ENCODE measurements at places on chromosomes 2 and 18. TPM values are rescaled to one million over a fixed set of nuclear protein-coding genes. Genes with fewer than 3 reads are reported as not detected.

- DNase-seq: peak; percentile 17
Observed at GRCh38 chr2:24930768-24931167, 10.7 kb upstream of the ADCY3 start.

The ALPI gene
- not detected for total RNA-seq

DNA sequence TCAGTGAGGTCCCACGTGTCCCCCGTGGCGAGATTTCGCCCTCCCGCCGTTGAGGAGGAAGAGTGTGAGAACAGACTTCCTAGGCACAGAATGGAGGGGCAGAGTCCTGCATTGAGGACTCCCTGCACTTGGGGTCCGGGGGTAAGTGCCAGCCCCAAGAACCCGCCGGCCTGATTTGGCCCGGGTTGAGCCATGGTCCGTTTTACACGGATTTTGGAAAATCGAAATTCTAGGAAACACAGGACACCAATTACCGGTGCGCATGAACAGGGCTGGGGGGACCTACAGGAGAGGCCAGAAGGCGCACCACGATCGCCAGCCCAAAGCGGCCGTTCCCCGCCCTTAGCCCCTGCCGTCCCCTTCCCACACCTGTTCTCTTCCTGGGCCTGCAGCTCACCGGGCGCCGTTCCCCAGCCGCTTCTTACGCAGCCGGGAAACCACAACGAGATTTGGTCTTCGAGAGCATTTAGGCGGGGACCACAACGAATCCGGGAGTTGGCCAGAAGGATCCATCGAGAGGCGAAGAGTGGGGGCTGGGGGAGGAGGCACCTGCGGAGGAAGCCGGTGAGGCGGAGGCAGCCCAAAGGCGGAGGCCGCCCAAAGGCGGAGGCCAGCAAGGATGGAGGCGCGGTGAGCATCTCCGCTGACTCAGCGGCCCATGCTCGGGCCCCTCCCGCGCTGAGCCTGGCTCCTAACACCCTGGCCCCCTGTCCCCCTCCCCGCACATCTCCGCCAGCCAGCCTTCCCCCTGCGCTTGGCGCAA, 464 bp upstream of the TLX2 start:
- DNase-seq: no peak

The RIT2 gene
- not detected for total RNA-seq

GRCh38 chr2:39399570-39399969, 37.5 kb downstream of the MAP4K3 start:
- no peak for DNase-seq

The B3GNT2 gene
- 13.3 TPM for total RNA-seq

The RFTN2 gene
- 0.40 TPM for total RNA-seq

The ASXL3 gene
- total RNA-seq: under 0.01 TPM

DNA sequence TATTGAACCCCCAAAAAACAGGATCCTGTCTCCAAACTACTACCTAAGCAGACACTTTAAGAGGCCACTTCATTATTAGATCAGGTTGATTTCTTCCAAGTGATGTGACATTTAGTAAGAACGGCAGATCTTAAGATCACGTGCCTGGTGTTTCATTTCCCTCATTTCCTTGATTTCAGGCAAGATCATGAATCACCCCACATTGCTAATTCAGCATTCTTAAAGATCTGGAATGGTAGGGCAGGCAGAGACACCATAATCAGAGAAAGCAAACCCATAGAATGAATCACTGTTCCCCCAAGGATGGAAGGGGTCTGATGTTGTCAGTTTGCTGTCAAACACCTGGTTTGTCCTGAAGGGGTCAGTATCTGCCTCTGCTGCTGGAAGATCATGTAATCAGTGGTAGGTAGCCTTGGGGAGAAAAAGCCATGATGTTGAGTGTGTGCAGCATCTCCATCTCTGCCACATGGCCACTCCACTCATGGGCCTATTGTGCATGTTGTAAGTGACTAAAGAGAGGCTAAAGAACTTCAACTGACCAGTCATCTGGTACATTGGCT, 133.9 kb downstream of the ARHGAP15 start:
- DNase-seq: no peak

GRCh38 chr2:66691031-66691965, 256.4 kb downstream of the MEIS1 start:
- DNase-seq: no peak

The DPP10 gene
- not detected for total RNA-seq

DNA sequence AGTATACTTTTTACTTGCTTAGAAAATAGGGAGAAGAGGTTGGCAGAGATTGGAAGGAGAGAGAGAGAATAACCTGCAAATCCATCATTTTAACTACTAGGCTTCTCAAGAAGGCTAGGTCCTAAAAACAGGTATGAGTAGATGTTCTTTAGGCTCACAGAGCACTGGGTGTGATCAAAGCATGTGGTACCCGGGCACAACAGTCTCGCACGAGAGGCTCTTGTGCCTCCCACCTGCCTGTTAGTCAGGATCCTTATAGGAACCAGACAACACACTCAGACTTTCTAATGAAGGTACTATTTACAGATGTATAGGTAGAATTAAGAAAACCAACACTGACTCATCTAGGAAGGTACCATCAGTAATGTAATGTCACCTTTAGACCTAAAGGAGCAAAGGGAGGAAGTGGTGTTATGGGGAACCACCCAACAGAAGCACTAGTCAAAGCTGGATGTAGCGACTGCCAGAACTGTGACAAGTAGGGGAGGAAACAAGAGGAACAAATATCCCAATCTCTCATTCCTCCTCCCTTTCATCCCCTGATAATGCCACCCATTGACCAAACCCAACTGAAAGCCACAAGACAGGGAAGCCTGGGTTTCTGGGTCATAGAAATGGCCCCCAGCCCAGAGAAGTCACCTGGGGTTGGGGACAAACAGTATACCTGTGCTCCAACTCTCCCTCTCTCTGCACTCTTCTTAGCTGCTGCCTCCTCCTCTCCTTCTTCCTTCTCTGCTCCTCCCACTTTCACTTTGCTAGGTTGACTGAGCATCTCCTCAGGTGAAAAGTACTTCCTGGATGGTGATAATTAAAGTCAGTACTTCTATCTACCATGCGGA, 16.0 kb upstream of the MARCHF4 start:
- no peak for DNase-seq

DNA sequence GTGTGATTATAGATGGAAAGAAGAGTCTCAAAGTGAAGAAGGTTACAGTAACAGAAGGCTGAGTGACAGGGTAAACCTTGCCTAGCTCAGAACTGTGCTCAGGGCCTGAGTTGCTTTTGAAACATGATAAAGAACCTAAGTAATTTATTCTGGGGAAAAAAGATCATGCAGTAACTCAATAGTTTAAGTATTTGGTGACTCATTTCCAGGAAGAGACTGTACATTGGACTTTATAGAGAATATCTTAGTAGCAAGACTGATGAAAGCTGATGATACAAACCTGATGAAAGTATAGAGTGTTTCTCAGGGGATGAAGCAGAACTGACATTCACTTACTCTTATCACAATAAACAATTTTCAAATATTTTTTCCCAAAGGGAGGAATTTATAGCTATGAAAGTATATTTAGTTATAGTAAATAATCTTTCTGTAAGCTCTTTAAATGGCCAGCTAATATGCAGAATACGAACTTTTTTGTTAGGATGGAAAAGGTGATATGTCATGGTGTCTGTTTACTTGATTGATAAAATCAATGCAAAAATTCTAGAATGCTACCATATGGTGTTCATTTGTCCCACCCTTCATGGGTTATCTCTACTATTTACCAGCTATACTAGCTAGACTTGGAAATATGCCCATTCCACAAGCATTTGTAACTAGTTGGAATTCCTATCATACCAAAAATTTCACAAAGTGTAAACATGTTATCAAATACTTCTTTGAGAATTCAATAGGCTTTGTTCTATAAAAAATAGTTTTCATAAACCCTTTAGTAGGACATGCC, 1265.5 kb upstream of the ACVR2A start:
- peak; percentile 63 for DNase-seq

DNA sequence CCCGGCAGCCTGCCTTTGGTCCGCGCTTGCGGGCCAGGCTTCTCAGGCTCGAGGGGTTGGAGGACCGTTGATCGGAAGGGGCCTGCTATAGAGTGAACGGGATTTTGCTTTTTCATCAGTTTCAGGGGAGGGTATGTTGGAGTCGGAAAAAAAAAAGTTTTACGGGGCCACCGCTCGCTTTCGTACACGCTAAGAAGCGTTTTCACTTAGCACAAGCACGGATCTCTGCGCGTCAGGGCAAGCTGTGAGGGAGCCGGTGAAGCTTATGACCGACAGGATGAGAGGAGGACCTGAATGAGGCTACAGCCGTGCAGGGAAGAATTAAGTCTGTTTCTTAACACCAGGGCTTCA, 443 bp downstream of the CPSF3 start:
- DNase-seq: no peak

The TIGD1 gene
- total RNA-seq: 5.0 TPM

The ABHD1 gene
- 0.17 TPM for total RNA-seq

- peak; percentile 95 for DNase-seq
Observed at GRCh38 chr2:33275689-33276444, 200.6 kb upstream of the RASGRP3 start.

The IL18R1 gene
- 0.06 TPM for total RNA-seq

DNA sequence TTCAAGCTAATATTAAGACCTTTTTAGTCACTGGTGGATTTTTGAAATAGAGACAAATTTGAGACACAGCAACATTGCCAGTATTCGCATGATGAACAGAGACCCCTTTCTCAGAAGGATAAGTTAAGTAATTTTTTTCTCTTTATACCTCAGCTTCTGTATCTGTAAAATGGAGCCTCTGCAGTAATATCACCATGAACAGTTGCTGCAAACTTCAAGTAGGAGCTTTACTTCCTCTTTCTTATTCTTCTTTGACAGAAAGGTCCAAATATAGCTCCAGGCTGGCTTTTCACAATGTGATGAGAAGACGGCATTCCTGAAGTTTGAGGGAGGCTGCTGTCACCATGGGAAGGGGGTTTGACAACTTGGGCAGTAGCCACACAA, 158.7 kb downstream of the TDRD15 start:
- DNase-seq: no peak

DNA sequence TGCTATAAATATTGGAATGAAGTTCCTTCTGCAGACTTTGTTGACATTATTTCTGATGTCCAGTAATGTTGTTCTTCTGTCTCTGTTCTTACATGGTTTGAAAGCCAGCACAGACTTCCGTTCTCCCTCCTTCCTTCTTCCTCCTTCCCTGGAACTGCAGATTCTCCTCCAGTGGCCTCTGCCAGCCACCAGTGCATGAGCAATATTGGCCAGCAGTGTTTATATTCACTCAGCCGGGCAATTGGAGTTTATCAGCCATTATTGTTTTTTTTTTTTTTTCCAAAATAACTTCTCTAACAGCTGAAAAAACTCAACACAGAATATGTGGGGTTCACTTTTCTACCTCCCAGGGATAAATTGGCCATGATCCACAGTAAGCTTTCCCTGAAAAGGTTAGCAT, 86.8 kb downstream of the ADCYAP1 start:
- DNase-seq: no peak

The GAREM2 gene
- total RNA-seq: 1.2 TPM

GRCh38 chr2:172643142-172643541, 87.3 kb downstream of the PDK1 start:
- DNase-seq: peak; percentile 44

The ASB3 gene
- 16.9 TPM for total RNA-seq

DNA sequence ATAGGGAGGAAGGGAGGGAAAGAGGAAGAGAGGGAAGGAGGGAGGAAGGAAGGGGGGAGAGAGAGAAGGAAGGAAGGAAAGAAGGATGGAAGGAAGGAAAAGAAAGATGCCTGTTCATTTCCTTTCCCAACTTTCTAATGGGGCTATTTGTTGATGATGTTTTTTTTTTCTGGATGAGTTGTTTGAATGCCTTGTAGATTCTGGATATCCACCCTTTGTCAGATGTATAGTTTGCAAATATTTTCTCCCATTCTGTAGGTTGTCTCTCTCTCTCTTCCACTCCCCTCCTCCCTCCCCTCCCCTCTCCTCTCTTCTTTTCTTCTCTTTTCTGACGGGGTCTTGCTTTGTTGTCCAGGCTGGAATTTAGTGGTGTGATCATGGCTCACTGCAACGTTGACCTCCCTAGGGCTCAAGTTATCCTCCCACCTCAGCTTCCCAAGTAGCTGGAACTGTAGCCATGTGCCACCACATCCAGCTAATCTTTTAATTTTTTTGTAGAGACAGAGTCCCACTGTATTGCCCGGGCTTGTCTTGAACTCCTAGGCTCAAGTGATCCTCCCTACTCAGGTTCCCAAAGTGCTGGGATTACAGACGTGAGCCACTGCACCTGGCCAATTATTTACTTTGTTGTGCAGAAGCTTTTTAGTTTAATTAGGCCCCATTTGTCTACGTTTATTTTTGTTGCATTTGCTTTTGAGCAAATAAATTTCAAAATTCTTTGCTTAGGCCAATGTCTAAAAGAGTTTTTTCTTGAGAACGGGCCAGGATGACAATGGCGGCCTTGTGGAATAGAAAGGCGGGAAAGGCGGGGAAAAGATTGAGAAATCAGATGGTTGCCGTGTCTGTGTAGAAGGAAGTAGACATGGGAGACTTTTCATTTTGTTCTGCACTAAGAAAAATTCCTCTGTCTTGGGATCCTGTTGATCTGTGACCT, 57.3 kb upstream of the FAM117B start:
- no peak for DNase-seq

DNA sequence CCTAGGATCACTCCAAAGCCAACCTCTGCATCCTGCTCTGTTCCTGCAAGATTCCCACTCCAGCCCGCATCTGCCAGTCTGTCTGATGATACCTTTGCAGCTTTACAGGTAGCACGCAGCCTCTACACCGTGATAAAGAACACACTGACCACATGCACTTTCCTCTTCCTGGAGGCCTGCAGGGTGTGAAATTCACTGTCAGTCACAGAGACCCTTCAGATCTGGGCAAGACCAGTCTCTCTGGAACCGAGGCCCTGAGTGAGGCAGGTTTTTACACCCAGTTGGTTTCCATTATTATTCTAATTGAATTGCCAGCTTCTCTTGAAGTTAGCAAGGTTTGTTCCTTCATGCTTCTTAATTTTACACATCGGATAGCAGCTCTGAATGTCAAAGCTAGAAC, 30.5 kb upstream of the TWIST2 start:
- no peak for DNase-seq

GRCh38 chr2:233686928-233687327, 5.2 kb downstream of the UGT1A7 start:
- no peak for DNase-seq

The UGT1A9 gene
- total RNA-seq: not detected

DNA sequence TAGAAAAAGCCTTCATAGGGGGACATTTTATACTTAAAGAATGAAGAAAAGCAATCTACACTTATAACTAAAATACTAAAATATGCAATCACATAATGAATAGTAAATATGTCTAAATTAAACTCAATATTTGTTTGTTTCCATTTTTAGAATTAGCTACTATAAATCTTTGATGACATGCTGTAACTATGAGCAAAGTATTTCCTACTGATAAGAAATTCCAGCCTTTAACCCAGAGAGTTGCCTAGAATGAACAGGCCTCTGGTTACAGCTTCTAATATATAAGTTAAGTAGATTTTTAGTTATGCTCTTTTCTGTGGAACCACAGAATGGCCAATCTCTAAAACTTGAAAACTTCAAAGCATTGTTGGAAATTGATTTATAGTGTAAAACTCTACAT, 1465.6 kb upstream of the ZEB2 start:
- DNase-seq: no peak

DNA sequence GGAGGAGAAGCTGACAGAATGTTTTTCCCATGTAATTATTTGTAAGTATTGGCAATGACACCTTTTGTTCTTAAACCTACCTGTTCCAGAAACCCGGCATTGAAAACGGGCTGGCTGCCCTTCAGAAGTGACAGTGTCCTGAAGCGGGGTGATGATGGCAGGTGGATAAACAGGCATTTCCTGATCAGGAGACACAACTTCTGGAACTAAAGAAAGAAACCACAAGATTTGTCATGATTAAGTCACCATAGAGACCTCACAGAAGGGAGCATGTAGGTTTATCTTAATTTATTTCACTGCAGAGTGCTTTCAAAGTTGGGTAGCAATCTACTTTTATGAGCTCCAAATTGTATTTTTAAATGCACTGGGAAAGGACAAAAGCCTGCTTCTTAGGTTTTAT, 43.1 kb downstream of the TTN start:
- DNase-seq: peak; percentile 77

The SKOR2 gene
- not detected for total RNA-seq
